ENCODE measurements at places on chromosomes 6 and 20.

DNA sequence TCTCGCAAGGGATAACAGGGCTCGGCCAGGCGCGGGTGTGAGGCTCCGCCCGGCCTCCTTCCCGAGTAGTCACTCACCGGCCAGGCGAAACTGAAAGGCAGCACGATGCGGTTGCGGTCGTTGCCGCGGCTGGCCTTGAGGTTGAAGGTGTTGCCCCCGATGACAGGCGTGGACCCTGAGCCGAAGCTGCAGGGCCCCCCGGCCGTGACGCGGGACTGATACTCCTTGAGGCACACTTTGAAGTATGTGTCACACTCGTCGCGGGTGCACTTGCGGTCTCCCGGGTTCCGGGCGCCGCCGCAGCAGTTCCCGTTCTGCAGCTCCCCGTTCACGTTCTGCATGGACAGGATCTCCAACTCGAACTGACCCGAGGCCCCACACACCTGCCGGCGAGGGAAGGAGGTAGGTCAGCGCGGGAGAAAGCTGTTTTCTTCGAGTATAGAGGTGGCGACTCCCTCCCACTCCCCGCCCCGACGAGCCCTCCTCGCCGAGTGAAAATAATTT, 1.1 kb downstream of the JAG1 start:
- DNase-seq, result no peak

DNA sequence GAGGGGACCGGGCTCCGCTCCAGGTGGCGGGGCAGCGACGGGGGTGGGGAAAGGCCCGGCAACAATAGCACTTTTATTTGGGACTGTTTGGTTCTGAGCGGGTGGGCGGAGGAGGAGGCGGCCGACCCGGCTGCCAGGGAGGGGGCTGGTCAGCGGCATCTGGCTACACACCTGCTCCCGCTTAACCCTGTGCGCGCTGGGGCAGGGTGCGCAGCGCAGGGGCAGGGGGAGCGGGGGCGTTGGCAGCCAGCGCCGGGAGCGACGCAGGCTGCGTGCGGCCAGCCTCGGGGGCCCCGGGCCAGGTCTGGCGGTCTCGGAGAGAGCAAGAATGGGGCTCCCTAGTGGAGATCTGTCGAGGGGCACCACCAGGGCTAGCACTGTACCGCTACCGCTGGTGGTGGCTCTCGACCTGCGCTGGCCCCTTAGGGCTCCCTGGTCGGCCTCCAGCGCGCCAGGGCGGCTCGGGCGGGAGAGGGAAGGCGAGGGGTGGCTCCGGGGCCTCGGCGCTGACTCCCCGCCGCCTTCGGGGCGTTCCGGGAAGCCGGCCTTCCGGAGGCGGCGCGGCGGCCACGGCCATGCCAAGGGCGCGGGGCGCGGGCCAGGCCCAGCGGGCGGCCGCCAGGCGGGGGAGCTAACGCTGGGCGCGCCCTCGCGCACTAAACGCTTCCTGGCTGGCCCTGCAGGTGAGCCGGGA, 92.4 kb downstream of the NCR2 start:
- no peak for DNase-seq

DNA sequence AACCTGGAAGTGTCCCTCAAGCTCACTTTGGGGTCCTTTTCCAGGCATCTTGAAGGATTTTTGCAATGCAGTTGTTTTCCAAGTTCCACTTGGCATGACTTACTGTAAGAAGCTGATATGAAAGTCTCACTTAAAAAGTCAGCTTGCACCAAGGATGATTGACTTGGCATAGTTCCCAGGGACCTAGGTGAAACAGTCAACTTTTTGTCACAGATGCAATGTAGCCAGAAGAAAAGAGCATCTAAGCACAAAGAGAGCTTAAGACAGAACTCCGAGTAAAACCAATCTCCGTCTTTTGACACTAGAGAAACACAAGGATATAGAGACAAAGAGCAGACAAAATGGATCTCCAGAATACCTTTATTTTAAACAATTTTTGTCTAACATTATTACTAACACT, 2.6 kb upstream of the ZSCAN12 start:
- no peak for DNase-seq

GRCh38 chr20:32648761-32649650, 24.7 kb downstream of the C20orf203 start:
- no peak for DNase-seq

DNA sequence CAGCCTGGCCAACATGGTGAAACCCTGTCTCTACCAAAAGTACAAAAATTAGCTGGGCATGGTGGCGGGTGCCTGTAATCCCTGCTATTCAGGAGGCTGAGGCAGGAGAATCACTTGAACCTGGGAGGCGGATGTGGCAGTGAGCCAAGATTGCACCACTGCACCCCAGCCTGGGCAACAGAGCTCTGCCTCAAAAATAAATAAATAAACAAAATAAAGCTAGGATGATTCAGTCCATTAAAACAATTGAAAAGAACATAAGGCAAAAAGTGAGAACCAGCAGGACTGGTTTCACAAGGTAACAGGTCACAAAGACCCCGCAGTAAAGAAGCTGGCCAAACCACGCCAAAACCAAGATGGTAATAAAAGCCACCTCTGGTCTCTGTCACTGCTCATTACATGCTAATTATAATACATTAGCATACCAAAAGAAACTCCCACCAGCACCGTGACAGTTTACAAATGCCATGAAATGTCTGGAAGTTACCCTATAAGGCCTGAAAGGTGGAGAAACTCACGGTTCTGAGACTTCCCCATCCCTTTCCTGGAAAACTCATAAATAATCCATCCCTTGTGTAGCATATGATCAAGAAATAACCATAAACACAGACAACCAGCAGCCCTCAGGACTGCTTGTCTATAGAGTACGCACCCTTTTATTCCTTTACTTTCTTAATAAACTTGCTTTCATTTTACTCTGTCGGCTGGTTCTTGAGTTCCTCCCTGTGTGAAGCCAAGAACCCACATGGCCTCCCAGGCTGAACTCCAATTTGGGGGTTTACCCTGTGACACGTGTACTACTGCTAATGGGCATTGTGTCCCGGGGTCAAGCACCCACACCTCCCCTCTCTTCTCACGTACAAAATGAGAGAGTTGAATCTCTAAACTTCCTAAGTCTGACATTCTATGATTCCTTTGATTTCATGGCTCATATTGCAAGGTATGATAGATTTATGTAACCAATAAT, 10.2 kb downstream of the LAMA4 start:
- DNase-seq, result no peak

GRCh38 chr20:4661191-4661590, 60.5 kb upstream of the PRND start:
- DNase-seq, result no peak

- no peak for DNase-seq
These were observed 7.3 kb downstream of the BPHL start for GRCh38 chr6:3125815-3126214.
